ENCODE measurements at places on chromosomes 12 and 14.

DNA sequence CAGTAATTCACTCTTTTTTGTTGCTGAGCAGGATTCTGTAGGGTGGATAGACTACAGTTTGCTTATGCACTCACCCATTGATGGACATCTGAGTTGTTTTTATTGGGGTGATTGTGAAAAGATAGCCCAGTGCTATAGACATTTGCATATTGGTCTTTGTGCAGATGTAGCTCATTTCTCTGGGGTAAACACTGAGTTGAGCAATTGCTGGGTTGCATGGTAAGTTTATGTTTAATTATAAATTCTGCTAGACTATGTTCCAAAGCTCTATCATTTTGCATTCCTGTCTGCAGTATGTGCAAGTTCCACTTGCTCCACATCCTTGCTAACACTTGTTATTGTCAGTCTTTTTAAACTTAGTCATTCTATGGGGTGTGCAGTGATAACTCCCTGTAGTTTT, 65.4 kb upstream of the RFLNA start:
- DNase-seq = no peak

GRCh38 chr12:77821699-77822203, 8.9 kb upstream of the NAV3 start:
- DNase-seq = no peak

GRCh38 chr12:116194935-116195431, 82.5 kb downstream of the MED13L start:
- DNase-seq = no peak

DNA sequence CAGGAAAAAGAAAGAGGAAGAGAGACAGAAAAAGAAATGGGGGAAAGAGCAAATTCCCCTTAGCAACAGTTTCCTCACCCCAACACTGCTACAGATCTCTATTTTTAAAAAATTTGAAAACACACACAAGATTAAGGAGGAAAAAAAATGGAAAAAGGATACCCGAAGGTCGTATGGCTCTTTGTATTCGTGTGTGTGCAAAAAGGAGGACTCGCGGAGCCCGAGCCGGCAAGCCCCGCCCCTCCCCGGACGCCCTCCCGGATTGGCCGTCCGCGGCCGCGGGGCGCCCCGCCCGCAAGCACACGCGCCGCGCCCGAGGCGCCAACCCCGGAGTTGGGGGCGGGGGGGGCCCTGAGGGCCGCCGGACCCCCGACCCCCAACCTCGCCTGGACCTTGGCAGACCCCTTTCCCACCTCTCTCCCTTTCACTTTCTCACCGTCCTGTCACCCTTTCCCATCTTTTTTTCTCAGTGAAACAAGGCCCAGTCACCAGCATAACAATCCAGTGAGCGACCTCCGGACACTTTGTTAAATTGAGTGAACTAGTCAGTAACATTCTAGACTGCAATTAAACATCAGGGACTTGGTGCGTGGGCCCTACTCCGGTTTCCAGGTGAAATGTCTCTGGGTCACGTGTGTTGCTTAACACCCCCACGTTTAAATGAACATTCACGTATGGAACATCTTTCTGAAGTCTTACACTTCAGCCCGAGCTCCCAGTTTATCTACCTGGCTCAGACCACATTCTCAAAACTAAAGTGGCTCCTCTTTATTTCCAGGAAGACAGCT, at the start of gene C14orf93:
Gene C14orf93 (minus strand): TSS at position 205 of the 788 bp plus-strand sequence. CDS start 11,120 bp downstream, outside the sequence.
- DNase-seq = peak; percentile 73
